ENCODE measurements at places on chromosomes 7 and 10.
A peak's percentile ranks its signal among the peaks of the same experiment; 100 is the strongest.

DNA sequence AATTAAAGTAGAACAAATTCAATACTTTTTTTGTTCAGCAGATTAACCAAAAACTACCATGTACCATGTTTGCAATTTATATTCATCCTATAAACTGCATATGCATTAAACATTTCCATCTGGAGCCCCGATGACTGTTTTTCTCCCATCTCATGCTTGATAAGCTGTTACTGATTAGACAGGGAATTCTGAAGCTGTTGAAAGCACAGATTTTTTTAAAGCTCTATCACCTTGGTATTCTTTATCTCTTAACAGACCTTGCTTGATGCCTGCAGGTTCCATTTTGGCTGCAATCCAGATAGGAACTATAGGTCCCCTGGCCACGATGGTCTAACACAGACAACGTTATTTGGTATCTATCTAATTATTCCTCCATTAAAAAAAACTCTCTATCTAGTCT is 961.7 kb downstream of the CNTNAP2 start:
- no peak for DNase-seq

- DNase-seq: no peak
Measured at GRCh38 chr10:127298381-127298780, 102.0 kb upstream of the INSYN2A start.

DNA sequence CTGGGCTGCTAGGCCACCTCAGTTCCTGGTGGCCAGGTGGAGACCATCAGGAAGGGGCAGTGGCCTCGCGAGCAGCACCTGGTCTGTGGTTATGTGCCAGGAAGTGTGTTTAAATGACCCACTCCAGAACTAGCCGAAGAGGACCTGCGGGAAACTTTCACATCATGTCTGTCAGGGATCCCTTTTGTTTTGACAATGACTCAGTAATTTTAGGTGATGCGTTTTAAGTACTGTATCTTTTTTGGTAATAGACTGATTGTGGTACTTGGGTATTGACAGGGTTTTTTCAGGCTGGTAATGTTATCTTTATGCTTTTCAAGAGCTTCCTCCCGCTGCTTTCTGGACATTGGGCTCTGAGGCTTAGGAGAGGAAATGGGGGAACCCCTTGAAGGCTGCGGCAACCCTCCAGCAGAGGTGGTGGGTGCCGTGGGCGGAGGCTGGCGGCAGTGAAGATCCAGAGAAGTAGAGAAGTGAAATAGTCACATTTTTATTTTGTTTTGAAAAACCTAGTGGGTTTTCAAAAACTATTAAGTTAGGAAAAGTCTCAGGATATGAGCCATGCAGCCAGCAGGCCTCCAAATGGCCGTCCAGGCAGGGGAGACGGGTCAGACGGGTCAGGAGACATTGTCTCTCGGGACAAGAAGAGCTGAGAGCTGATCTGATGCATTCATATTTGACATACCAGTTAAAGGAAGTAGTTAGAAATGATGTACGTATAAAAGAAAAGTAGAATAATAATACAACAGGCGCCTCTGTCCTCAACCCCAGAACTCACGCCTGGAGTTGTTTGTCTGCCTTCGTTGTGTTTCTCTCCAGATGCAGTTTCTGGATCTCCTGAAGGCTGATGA is 27.7 kb downstream of the PPP2R2D start:
- DNase-seq: no peak

- DNase-seq: peak; percentile 45
Measured at GRCh38 chr10:45673074-45673648, 589 bp upstream of the ZFAND4 start.

- no peak for DNase-seq
Measured at GRCh38 chr10:68756766-68757165, 35.7 kb downstream of the CCAR1 start.

DNA sequence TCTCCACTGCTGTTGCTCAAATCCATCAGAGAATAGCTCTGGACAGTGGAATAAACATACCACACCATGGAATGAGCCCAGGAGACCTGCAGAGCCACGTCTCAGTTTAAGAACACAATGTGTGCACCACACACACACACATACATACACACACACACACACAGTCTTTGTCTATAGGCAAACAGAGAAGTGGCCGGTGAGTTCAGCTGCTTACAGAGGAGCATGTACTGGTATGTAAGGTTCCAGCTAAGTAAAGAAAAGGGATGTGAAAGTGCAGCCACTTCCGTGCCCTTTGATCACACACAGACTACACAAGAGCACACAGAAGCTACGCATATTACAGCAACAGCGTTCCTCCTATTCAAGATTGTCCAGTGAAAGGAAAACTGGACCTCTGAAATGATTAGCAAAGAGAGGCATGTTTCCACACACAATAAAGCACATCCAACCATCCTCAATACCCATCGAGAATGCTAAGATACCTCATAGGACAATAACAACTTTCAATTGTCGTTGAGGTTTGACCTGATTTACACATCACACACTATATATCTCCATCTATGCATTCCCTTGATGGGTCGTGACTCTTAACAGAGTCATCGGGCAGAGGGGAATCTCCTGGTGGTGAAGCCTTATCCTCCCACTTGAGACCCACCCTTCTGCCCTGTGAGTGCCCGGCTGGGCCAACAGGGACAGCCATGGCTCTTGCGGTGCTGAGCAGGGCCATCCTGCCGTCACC is 23.6 kb downstream of the SLC35B4 start:
- DNase-seq: no peak

GRCh38 chr7:43647673-43648472 is 65.0 kb downstream of the STK17A start:
- DNase-seq: peak; percentile 79

GRCh38 chr7:137717811-137718271 is 128.9 kb downstream of the DGKI start:
- no peak for DNase-seq

Measured in ureter (tissue), 1 donor.